Type B pancreatic cell (in vitro differentiated cells): ENCODE measurements at places on chromosomes 6 and 20.

DNA sequence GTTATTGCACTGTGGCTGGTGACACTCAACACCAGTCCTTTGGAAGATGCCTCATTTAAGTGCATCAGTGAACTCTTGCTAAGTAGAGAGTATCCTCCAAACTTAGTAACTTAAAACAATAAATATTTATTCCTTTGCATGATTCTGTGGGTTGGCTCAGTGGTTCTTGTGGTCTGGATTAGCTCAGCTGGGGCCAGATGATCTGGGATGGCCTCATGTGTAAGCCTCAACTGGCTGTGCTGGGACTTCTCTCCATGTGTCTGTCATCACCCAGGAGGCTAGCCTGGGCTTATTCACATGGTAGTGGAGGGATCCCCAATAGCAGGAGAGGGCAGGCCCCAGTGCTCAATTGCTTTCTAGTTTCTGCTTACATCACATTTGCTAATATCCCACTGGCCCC lies 8.3 kb downstream of the LRRN4 start:
- no peak for DNase-seq

DNA sequence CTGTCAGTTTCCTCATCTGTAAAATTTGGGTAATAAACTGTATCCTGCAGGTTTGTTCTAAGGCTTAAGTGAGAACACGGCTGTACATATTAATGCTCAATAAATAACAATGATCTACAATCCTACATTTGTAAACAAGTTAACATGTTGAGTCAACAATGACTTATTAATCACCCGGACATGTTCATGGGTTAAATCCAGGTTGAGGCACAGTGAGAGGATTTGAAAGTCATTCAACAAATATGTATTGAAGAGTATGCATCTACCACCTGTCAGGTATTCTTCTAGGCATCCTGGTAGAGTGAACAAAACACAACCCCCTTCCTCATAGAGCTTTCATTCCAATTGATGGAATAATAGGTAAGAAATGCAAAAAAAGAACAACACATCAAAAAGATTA lies 554.7 kb upstream of the SLC35B3 start:
- no peak for DNase-seq

- no peak for DNase-seq
These were observed 447.8 kb downstream of the FRK start for GRCh38 chr6:115612796-115613479.

DNA sequence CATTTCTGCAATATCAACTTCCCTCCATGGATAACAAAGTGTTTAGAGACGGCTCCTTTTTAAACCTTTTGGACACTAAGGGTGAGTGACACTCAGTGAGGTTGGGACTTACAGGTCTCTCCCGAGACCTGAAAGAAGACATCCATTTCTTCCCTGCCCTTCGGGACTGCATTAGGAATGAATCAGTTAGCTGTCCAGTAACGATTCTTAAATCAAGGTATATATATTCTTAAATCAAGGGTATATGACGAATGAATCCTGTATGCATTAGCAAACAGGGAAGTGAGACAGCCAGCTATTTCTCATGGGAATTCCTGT lies 52.9 kb downstream of the EDN1 start:
- no peak for DNase-seq

- DNase-seq, result no peak
These were observed 58.1 kb downstream of the ASCC3 start for GRCh38 chr6:100823041-100823440.

DNA sequence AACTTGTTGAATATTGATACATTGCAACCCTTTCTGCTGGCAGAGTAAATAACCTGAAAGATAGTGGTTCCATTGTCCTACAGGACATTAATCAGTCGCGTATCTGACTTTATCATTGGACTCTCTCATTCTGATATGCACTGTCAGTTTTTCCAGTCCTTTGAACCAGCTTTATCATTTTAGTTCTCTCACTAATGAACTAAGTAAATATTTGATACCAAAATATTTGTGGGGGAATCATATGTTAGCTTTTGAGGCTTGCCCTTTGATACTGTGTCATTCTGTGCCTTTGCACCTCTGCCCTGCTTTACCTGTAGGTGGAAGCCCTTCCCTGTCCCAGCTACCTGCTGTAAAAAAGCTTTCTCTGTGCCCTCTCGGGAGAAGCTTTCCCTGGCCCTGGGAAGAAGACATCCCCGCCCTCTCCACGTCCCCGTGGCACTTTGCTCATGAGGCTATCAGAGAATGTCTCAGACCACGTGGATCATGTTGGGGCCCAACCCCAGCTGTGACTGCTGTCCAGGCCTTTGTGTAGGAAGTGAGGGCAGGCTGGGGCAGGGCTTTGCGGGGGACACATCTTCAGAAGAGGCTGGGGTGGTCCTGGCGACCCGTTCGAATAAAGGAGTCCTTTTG lies 117.8 kb upstream of the NXT1 start:
- no peak for DNase-seq

GRCh38 chr20:1286267-1287024 lies 20.4 kb downstream of the SNPH start:
- no peak for DNase-seq

- no peak for DNase-seq
These were observed 367.5 kb downstream of the NRN1 start for GRCh38 chr6:5639193-5639592.

DNA sequence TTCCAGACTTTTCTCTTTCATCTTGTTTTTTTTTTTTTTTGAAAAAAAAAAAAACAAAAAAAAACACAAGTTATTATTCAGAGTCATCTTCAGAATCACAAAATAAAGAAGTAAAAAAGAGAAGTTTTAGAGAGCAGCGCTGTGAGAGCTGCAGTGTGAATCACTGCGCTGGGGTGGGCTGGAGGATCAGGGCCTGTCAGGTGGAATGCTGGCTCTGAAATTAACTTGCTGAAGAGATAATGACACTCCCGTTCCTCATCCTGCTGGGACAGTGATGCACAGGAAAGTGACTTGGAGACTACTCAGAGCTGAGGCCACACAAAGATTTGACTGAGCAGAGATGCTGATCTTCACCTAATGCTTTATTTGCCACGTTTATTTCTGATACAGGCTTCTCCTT lies 42.7 kb upstream of the CLDN20 start:
- no peak for DNase-seq

GRCh38 chr6:5446362-5447075 lies 185.2 kb downstream of the FARS2 start:
- DNase-seq, result no peak

DNA sequence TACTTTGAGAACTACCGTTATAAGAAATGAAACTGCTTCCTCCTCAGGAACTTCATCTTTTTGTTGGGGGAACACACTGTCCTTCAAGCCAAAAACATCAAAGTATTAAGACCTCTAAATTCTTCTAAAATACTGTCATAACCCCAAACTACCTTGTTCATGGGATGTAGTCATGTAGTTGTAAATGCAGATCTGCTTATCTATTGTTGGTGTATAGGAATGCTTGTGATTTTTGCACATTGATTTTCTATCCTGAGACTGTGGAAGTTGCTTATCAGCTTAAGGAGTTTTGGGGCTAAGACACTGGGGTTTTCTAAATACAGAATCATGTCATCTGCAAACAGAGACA lies 282.9 kb upstream of the RUNX2 start:
- DNase-seq, result no peak
